Colonic mucosa (tissue), 4 donors: ENCODE measurements at places on chromosomes 7 and 10. TPM values are rescaled to one million over a fixed set of nuclear protein-coding genes. Genes with fewer than 3 reads are reported as not detected.

Gene FAM25C
- not detected for total RNA-seq

DNA sequence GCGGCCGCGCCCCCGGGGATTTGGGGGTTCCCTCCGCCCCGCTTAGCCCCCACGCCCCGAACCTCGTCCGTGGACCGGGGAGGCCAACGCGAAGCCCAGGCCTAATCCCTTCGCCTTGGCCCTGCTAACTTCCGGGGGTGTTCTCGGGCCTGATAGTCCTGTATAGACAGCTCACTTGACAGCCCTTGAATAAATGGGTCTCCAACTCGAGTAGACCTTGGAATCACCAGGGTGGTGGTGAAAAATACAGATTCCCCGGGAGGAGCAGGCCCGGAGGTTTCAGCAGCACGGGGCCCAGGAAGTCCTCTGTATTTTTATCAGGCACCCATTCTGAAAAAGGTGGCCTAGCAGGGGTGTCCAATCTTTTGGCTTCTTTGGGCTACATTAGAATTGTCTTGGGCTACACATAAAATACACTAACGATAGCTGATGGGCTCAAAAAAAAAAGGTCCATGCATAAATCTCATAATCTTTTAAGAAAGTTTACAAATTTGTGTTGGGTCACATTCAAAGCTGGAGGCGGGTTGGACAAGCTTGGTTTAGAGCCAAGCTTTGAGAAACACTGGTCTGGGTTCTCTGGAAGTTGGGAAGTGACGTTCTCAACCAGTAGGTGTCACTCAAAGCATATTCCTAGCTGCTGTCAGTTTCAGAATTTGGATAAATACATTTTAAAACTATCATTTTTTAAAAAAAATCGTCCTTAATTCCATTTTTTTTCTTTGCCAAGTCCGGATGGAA lies 221.7 kb downstream of the PHTF2 start:
- H3K4me1 ChIP-seq, result no peaks in the 10 kb centered on the region
- H3K27ac ChIP-seq, result peak overlapping the region; percentile 90
- peak overlapping the region; percentile 57 for H3K4me3 ChIP-seq

Gene WEE2
- total RNA-seq, result not detected

DNA sequence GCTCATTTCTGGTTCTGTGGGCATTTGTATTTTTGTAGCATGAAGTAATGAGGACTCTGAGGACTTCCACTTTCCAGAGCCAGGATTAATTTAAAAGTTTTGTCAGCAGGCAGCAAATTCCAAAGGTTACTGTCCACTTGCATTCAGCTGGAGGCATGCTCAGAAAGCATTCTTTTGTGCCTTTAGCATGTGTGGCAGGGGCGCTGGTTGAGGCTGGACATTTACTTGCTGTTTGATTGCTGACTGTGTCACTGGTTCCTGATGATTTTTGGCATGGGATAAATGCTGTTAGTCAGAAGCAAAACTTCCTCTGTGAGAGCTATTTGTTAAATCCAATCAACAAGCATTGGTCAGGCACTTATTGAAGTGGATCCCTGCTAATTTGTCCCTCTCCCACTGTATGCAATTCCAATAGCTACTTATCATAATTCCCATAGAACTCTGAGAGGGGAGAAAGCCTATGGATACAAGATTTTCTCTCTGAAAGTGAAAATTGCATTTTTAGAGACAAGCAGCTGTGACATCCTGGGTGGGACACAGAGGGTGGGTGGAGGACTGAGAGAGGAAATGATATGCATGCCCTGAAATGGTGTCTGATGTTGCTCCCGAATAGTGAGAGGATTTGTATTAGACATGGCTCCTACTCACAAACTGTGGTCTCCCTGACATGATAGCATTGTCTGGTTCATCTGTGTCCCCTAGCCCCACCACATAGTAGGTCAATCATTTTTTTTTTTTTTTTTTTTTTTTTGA lies 161.2 kb upstream of the WDR11 start:
- H3K36me3 ChIP-seq, result no peaks in the 10 kb centered on the region
- no peaks in the 10 kb centered on the region for H3K27me3 ChIP-seq
- DNase-seq, result no peak
- H3K27ac ChIP-seq, result no peak overlapping the region
- H3K4me3 ChIP-seq, result no peak overlapping the region

Gene TDRD1
- total RNA-seq, result 0.05 TPM

DNA sequence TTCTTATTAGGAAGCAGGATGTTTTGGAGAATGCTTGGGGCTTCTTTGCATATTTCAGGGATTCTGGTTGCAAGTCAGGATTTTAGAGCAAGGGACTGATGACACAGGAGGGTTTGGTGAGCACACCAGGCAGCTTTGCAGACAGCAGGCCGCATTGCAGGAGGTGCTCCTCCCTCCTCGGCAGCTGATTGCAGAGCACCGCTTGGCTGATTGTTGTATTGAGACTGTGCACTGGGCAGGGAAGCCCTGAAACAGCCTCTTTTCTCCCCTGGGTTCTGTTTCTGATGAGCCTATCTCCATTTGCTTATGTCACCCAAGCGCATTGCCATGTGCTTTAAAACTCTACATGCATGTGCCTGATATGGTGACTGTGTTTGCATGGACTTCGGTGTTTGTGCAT lies 769.6 kb downstream of the GRID1 start:
- H3K4me3 ChIP-seq, result no peak overlapping the region
- no peak for DNase-seq
- H3K27me3 ChIP-seq, result no peaks in the 10 kb centered on the region
- H3K27ac ChIP-seq, result no peak overlapping the region
- H3K36me3 ChIP-seq, result no peaks in the 10 kb centered on the region

Gene OPALIN
- total RNA-seq, result not detected

DNA sequence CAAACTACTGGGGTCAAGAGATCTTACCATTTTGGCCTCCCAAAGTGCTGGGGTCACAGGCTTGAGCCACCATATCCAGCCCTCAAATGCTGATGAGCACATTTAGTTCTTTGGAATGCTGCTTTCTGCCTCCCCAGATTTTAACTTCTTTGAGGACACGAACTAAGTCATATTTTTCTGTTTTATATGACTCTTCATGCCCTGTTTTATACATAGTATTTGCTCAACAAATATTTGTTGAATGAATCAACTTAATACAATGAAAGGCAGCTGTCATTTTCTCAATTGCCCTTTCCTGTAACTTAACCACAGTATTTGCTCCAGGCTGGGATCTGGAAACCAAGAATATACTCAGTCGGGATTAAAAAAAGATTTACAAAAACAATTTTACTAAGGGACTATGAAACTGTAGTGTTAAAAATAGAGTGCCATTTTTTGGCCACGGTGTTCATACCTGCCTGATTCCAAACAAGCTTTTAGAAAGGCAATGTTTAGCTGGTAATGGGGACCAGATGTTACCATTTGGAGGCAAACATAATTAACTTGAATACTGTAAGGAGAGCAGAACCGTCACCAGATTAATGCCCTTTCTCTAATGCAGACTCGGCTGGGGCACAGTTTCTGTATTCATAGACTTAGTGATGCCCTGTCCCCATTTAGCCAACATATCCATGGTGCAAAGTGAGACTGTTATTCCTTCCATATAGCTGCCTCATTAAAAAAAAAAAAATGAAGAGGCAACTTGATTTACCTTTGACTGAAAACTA lies 117.6 kb downstream of the NRP1 start:
- no peaks in the 10 kb centered on the region for H3K36me3 ChIP-seq
- no peak for DNase-seq

- no peaks in the 10 kb centered on the region for H3K36me3 ChIP-seq
- no peak overlapping the region for H3K4me3 ChIP-seq
- no peaks in the 10 kb centered on the region for H3K4me1 ChIP-seq
These were observed 5.7 kb upstream of the OR2F2 start for GRCh38 chr7:143929224-143929920.

DNA sequence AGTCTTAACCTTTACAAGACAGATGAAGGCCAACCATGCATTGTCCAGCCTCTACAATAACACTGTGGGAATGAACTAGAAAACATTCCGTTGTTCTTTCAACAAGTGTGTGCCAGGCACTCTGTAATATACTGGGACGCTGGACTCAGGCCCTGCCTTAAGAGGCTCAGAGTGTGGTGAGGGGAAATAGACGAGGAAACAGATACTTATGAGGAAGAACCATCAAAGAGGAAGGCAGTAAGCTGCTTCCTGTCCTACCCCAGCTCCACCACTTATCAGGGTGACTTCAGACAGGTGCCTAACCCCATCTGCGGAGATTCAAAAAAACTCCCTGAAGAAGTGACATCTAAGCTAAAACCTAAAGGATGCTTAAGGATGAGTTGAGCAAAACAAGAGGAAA lies 8.9 kb upstream of the TRIM8 start:
- no peak for DNase-seq
- no peaks in the 10 kb centered on the region for H3K27me3 ChIP-seq
- no peaks in the 10 kb centered on the region for H3K4me1 ChIP-seq
- H3K36me3 ChIP-seq, result no peaks in the 10 kb centered on the region

Gene ASZ1
- total RNA-seq, result not detected

DNA sequence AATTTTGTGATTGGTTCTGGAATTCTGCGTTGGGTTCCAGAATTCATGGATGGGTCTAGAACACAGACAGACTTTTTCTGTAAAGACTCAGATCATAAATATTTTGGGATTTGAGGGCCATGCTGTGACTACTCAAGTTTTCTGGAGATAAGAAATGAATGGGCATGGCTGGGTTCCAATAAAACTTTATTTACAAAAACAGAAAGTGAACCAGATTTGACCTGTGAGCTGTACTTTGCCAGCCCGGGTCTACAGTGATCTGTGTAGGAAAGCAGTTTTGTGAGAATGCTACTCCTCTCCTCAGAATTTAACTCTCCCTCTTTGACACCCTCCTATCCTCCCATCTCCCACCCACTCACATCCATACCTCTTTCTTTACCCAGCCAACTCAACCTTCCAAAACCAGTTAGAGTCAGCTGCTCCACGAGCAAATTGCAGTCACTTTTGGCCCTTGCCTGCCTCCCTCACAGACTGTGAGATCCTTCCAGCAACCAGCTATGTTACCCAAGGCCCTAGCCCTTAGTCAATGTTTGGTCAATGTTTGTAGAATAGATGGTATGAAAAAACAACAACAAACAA lies 312.8 kb upstream of the ZMIZ1 start:
- no peak for DNase-seq
- no peak overlapping the region for H3K27ac ChIP-seq
- no peaks in the 10 kb centered on the region for H3K27me3 ChIP-seq
- H3K4me1 ChIP-seq, result no peaks in the 10 kb centered on the region
- no peaks in the 10 kb centered on the region for H3K36me3 ChIP-seq
- no peak overlapping the region for H3K4me3 ChIP-seq

- H3K27ac ChIP-seq, result no peak overlapping the region
- H3K4me3 ChIP-seq, result no peak overlapping the region
- H3K36me3 ChIP-seq, result no peaks in the 10 kb centered on the region
- no peaks in the 10 kb centered on the region for H3K4me1 ChIP-seq
- no peaks in the 10 kb centered on the region for H3K27me3 ChIP-seq
- no peak for DNase-seq
These were observed 6.7 kb upstream of the PARP12 start for GRCh38 chr7:140069298-140069949.

Gene EGR2
- 0.20 TPM for total RNA-seq

Gene ASIC3
- total RNA-seq, result 2.2 TPM

GRCh38 chr10:123570051-123570897 lies 95.9 kb upstream of the GPR26 start:
- no peak for DNase-seq
- no peaks in the 10 kb centered on the region for H3K36me3 ChIP-seq
- no peak overlapping the region for H3K27ac ChIP-seq
- H3K4me3 ChIP-seq, result no peak overlapping the region

- no peaks in the 10 kb centered on the region for H3K4me1 ChIP-seq
- no peak overlapping the region for H3K27ac ChIP-seq
- no peak for DNase-seq
- no peaks in the 10 kb centered on the region for H3K27me3 ChIP-seq
- no peaks in the 10 kb centered on the region for H3K36me3 ChIP-seq
- no peak overlapping the region for H3K4me3 ChIP-seq
These were observed 144.5 kb downstream of the FRMD4A start for GRCh38 chr10:14186245-14186644.

- no peak overlapping the region for H3K27ac ChIP-seq
- H3K4me3 ChIP-seq, result no peak overlapping the region
- no peak for DNase-seq
- H3K27me3 ChIP-seq, result no peaks in the 10 kb centered on the region
These were observed 61.4 kb downstream of the MGAM2 start for GRCh38 chr7:142172932-142173331.

GRCh38 chr10:86659161-86659691 lies 4.9 kb downstream of the OPN4 start:
- DNase-seq, result no peak
- no peak overlapping the region for H3K4me3 ChIP-seq
- no peaks in the 10 kb centered on the region for H3K4me1 ChIP-seq

- no peaks in the 10 kb centered on the region for H3K27me3 ChIP-seq
- H3K4me3 ChIP-seq, result no peak overlapping the region
- no peak for DNase-seq
- no peak overlapping the region for H3K27ac ChIP-seq
- no peaks in the 10 kb centered on the region for H3K4me1 ChIP-seq
These were observed 119.3 kb downstream of the C10orf90 start for GRCh38 chr10:126551202-126551601.

DNA sequence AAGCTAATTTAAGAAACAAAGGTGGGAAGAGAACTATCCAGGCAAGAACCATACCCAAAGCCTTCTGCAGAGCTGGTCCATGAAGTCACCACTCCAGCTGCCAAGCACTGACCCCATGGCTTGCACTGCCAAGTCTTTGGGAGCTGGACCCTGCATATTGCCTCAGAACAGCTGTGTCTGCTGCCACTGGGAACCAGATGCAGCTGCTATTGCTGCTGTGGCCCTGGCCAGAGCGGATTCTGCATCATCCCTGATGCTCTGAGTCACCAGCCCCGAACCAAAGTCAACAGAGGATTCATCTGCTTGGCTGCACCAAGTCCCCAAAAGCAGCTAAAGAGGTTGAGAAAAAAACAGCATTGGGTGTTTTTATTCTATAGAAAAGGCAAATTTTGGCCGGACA lies 39.2 kb upstream of the GSAP start:
- H3K4me1 ChIP-seq, result no peaks in the 10 kb centered on the region
- H3K36me3 ChIP-seq, result no peaks in the 10 kb centered on the region
- DNase-seq, result peak; percentile 34
- no peak overlapping the region for H3K4me3 ChIP-seq
- H3K27me3 ChIP-seq, result no peaks in the 10 kb centered on the region
- no peak overlapping the region for H3K27ac ChIP-seq

Gene LARP4B
- total RNA-seq, result 136 TPM

Gene ICA1
- 47.5 TPM for total RNA-seq

GRCh38 chr10:58887474-58887873 lies 289.0 kb upstream of the PHYHIPL start:
- H3K4me1 ChIP-seq, result no peaks in the 10 kb centered on the region
- no peak for DNase-seq
- no peak overlapping the region for H3K27ac ChIP-seq
- H3K27me3 ChIP-seq, result no peaks in the 10 kb centered on the region
- H3K4me3 ChIP-seq, result no peak overlapping the region

- no peak overlapping the region for H3K4me3 ChIP-seq
- H3K27ac ChIP-seq, result no peak overlapping the region
- H3K27me3 ChIP-seq, result no peaks in the 10 kb centered on the region
These were observed 54.1 kb upstream of the CYP26C1 start for GRCh38 chr10:93006435-93007039.

- no peak for DNase-seq
- no peak overlapping the region for H3K27ac ChIP-seq
- H3K4me3 ChIP-seq, result no peak overlapping the region
- no peaks in the 10 kb centered on the region for H3K36me3 ChIP-seq
- no peaks in the 10 kb centered on the region for H3K4me1 ChIP-seq
These were observed 419.0 kb upstream of the GALNT17 start for GRCh38 chr7:70712942-70713341.
